Activated CD4-positive, alpha-beta T cell treated with anti-CD3 and anti-CD28 coated beads, Interleukin-2, amount 10 ng/mL, durations not matched to agents 7 days and 5 days (primary cell): ENCODE measurements at places on chromosomes 13 and 19. TPM values are rescaled to one million over a fixed set of nuclear protein-coding genes. Genes with fewer than 3 reads are reported as not detected.
A peak's percentile ranks its signal among the peaks of the same experiment; 100 is the strongest.

LILRB5 gene
- total RNA-seq, result not detected

IGFL2 gene
- not detected for total RNA-seq

ZNF541 gene
- total RNA-seq, result 0.35 TPM

CACNG7 gene
- total RNA-seq, result not detected

PSG11 gene
- total RNA-seq, result not detected

SMIM44 gene
- not detected for total RNA-seq

ZNF99 gene
- not detected for total RNA-seq

GIPR gene
- 1.3 TPM for total RNA-seq

MYO1F gene
- total RNA-seq, result 359 TPM

DACH1 gene
- not detected for total RNA-seq

GRCh38 chr19:36009220-36009619 lies 607 bp upstream of the SYNE4 start:
- DNase-seq, result peak; percentile 44

DNA sequence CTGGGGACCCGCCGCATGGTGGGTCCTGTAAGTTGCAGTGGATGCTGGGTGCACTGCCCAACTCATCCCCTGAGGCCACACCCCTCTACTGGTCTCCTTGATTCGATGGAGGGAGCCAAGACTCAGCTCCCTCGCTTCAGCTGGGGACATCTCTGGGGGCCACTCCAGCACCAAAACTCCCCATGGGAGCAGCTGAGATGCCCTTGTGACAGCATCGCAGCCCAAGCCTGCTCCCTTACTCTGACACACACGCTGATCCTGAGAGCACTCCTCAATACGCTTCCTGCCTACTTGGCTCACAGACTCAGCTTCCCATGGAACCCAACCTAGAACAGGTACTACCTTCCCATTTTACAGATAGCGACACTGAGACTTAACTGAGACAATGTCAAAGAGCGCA lies 56.2 kb downstream of the PEPD start:
- no peak for DNase-seq

DNA sequence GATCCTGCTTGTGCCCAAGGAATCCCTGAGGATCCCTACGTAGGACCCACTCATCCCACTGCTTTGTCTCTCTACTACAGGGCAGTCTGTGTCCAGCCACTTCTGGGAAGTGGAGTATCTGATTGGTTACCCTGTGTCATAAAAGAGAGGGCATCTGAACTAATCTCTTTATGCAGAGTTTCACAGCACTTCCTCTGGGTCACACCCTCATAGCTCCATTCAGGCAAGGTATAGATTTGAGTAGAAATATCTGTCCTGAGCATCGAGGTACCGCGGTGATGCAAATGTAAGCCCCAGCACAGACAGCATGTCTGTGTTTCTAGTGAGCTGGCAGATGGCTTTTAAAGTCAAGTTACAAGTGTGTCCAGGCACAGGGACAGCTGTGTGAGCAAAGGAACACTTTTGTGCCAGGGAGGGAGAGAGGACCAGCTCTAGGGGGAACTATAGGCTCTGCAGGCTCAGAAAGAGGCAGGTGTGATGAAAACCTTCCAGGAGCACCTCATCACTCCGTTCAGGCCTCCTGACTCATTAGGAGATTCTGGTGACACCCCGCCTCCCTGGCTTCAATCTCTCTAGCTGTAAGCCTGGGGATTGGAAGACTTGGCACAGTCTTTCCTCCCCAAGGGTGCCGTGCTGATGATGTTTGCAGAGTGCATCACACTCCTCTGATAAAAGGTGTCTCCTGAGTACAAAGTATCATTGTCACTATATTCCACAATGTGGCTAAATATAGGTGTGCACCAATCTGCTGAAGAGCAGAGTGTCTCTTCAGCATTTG lies 84.3 kb upstream of the UBL3 start:
- peak; percentile 8 for DNase-seq

DNA sequence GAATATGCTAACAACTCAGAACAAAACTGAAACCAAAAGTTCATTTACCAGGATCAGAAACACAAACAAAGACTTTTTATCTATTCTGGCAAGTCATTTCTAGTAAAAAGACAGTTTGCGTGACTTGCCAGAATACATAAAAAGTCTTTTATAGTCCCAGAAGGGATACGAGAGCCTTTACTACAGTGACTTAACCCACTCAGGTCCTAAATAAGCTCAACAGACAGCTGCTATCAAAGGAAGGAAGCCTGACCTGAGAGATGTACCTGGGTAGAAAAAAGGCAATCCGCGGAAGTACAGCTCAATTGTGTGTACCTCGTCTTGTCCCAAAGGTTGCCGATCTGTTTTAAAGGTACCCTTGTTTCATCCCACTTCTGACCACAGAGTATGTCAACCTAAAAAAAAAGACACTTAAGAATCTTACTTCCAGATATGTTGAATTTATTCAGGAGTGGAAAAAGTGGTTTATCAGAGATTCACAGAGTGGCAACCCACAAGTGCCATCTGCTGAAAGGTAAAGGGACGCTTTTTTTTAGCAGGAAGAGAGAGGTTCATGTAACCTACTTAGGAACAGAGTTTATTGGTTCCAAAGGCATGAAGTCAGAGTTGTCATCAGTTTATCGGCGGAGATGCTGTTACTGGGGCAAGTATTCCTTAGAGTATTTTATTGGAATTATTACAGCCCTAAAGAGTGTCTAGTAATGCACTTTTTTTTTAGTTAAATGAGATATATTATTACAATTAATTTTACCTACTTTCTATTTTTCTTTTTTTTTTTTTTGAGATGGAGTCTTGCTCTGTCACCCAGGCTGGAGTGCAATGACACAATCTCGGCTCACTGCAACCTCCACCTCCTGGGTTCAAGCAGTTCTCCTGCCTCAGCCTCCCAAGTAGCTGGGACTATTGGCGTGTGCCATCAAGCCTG lies 69.7 kb upstream of the C1QTNF9B start:
- DNase-seq, result peak; percentile 51

- no peak for DNase-seq
Measured at GRCh38 chr19:55443045-55443823, at the start of gene SHISA7. Gene SHISA7, minus strand, starts transcription at chr19:55443300. Its CDS starts 437 bp downstream, at chr19:55442863.

- no peak for DNase-seq
Measured at GRCh38 chr19:45800070-45800553, 7.5 kb upstream of the DMWD start.

DNA sequence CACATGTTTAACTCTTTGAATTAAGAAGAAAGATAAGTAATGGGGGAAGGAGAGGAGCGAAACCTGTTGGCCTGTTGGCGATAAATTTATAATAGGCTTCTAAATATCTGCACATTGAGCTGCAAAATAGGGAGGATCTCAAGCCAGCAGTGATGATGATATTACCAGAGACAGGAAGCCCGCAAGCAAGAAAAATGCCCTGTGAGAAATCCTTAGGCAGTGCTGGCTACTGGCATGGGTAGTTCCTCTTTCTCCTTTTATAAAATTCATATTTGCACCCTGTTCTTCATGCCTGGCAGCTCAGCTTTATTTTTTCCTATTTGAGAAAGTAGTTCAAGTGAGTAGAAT lies 858 bp upstream of the USP12 start:
- no peak for DNase-seq

- DNase-seq, result no peak
Measured at GRCh38 chr13:41588899-41589298, 131.5 kb downstream of the RGCC start.

DNA sequence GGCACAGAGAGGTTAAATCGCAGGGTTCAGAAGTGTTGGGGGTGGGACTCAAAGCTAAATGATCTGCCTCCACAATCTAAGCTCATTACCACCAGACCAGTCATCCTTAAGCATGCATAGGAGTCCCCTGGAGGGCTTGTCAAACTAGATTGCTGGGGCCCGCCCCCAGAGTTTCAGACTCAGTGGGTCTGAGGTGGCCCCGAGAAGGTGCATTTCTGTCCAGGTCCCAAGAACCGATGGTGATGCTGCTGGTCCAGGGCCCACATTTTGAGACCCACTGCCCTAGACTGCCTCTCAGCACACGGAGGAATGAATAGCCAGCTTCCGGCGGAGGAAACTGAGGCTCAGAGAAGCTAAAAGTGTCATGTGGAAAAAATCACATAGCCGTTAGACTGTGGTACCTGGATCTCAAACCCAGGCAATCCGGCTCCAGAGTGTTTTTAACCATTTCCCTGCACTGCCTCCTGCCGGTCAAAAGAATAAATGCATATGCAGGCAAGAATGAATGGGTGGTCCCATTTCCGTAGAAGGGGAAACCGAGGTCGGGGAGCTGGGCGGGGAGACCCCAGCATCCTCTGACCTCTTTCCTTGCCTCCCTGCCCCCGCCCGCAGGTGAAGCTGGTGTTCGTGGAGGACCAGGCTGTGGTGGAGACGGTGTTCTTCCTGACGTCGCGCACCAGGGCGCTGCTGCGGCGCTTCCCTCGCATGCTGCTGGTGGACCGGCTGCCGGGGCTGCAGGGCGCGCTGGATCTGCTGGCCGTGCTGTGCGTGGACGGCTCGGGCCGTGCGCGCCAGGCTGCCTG lies 23.8 kb downstream of the ZSWIM9 start:
- DNase-seq, result peak; percentile 24

GRCh38 chr13:94325650-94326049 lies 153.8 kb downstream of the DCT start:
- DNase-seq, result no peak

- no peak for DNase-seq
Measured at GRCh38 chr13:102774214-102774568, 605 bp upstream of the TEX30 start.

DNA sequence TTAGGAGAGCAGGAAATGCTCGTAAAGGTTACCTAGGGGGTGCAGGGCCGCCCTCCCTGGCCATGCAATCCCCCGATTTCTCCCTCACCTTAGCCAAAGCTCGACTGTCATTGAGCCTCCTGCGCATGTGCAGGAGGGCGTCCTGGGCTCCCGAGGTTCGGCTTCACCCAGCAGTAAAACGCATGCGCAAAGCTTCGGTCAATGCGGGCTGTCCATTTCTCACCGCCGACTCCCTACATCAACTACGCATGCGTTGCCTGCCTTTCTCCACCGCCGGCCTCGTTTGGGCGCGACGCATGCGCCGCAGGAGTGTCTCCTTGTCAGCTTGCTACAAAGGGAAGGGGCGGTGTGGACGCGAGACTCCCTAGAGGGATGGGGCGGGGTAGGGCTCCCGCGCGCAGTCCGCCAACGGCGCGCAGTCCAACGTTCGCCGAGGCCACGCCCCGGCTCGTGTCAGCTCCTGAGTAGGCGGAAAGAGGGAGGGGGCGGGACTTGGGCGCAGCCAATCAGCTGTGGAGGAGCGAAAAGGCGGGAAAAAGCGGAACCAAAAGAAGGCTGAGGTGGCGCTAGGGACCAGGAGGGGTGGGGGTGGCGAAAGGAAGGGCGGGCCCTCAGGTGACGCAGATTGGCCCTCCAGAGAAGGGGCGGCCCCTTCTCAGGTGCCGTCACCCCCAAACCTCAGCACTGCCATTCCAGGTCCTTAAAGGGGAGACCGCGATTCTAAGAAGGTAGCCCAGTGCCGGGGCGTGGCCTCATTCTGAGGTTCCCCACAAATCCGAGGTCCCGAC lies at the start of the genes SYNGR4 and TMEM143:
TSS of gene SYNGR4 (plus strand) at position 558 of the 788 bp plus-strand sequence. CDS start 1,476 bp downstream, outside the sequence.
TSS of gene TMEM143 (minus strand) at position 131 of the 788 bp plus-strand sequence. CDS start at position 111, 20 bp downstream.
- peak; percentile 99 for DNase-seq
